ENCODE measurements at places on chromosomes 7 and 10.

GRCh38 chr7:1210321-1210978 lies 22.2 kb upstream of the UNCX start:
- no peak for DNase-seq

GRCh38 chr7:50679218-50680007 lies 103.3 kb downstream of the GRB10 start:
- DNase-seq: no peak

- no peak for DNase-seq
These were observed 326.0 kb downstream of the RPS24 start for GRCh38 chr10:78359640-78360091.

GRCh38 chr7:110205899-110206298 lies 885.0 kb upstream of the LRRN3 start:
- no peak for DNase-seq

DNA sequence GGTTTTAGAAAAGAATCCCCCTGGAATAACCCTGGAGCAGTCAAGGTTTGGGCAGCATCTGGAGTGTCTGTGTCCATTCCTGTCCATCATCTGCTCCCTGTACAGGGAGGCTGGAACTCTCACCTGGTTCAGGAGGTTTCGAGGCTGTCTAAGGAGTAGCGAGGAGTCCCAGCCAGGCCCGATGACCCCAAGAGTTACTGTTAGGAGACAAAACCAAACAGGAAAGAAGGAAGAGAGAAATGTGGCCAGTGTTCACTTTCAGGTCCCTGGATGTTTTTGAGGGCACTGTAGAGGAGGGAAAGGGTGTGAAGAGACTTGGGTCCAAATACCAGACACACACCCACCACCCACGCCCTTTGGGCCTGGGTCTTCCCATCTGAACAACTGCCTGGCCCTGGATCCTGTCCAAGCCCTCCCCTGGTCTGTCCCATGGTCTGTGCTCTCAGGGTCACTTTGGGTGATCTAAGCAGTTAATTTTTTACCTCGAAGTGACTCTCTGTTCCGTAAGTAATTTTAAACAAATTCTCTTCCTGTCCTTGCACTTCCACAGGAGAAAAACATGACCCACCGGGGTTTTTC lies 117.1 kb downstream of the ZMIZ1 start:
- DNase-seq: no peak

DNA sequence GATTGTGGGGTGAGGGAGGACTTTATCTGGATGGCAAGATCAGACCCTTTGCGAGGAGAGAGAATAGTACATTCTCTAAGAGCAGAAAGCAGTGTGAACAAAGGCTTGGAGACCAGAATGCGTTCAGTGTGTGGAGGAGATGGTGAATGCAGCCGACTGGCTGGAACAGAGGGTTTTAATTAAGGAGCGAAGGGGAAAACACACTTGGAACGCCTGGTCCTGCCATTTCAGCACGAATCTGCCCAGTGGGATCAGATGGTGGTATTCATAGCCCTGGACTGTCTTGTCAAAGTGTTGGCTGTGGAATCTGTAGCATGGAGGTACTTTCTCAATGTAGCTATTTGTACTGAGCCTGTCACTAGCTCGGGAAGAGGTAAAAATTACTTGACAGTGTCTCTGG lies 260.9 kb downstream of the SLC25A13 start:
- no peak for DNase-seq

GRCh38 chr7:142983825-142984224 lies 21.7 kb upstream of the KEL start:
- DNase-seq: no peak

- no peak for DNase-seq
These were observed 9.9 kb downstream of the BLVRA start for GRCh38 chr7:43768201-43768886.

GRCh38 chr10:2610946-2611345 lies 456.4 kb upstream of the PFKP start:
- no peak for DNase-seq

DNA sequence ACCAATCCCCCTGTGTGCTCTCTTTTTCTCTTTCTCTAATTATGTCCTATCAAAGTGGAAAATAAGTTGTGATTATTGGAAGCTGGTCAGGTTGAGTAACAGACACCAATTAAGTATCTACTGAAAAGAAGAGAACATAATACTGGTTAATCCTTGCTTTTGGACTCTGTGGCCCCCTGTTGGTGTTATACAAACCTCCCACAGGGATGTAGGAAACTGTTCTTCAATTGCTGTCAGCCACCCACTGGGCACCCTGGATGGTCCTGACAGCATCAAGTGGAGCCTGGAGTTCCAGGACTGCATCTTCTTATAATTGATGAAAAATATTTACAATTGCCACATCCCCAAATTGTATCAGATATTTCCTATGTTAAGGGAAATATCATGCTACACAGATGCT lies 939.7 kb downstream of the KCNMA1 start:
- no peak for DNase-seq

DNA sequence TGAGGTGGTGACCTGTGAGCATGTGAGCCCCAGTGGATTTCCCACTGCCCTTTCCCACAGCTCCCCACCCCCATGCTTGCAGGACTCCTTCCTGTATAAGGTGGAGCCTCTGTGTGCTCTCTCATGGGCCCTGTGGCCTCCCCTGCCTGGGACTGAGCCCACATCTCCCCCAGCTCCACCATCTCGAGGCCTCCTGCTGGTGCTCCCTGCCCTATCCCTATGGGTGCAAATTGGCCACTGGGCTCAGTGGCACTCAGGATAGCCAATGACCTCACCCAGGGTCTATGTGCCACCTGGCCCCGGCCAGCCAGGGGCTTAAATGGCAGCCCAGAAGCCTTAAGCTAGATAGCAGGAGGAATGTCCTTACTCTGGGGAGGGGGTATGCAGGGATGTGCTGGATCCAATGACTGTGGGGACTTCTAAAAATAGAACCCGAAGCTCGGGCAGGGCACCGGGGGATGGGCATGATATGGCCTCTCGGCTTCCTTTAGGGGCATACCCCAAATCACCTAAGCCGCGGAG lies 2.0 kb downstream of the LDB3 start:
- no peak for DNase-seq

GRCh38 chr7:140673774-140674155 lies 1.0 kb downstream of the ADCK2 start:
- DNase-seq: no peak

DNA sequence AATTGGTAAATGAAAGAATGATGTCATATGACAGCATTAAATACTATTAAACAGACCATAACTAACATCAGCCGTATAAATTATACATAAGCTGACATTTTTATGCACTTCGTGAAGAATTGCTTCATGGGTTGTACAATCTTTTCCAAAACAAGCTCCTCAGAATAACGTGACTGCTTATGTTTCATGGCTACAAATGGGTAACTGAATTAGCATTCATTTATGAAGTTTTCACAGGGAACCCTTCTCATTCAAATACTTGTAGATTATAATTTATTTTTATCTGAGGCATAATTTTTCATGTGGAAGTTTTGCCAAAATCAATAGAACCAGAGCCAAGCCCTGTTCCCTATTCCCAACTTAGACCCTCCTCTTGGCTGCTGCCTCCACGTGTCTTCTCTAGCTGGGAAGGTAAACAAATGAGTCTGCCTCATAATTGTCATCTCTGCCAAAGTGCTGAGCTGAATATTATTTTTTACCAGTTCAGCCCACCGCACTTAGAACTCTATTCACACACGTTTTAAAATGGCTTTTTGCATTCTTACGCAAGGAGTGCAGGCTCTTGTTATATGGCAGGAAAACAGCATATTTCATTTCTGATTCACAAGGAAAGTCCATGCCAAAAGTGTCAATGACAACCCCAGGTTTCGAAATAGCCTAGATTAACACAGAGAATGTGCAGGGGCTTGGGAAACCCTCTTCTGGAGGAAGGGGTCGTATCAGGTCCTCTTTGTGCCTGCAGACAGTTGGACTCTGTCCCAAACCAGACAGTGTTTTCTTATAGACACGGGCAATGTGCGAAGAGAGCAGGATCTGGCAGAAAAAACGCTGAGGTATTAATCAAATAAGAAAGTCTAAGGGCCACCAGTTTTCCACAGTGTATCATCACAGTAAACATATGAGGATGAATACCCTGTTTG lies 370.7 kb upstream of the MGMT start:
- DNase-seq: no peak

DNA sequence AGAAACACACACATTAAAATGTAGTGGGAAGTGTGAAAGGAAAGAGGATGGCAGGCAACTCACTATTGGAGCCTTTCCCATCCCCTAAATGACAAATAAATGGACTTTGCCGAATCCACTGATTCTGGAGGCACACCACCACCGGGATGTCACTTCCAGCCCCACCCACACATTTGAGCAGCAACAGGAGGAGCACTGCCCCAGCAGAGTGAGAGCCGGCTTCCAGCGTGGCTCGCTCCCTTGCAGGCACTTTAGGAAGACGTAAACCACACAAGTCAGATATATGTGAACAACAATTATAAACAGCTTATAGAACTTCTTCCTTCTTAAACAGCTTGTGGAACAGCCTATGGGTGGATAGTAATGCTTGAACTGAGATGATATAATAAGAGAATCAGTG lies 191.0 kb downstream of the DGKI start:
- no peak for DNase-seq

DNA sequence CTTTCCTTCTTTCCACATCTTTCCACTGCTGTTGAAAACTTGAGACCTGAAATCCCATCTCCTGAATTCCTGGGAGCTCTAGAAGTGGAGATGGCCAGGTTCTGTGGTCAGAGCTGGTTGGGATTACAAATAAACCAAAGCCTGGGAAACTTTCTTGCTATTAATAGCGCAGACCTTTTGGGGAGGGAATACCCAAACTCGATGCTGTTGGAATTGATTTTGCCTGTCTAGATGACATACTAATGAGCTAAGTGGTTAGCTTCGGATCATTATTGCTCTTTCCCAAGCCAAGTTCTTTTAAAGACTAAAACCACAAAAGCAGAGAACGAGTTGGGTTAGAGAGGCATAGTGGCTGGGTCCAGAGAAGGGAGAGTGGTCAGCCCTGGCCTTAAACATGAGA lies 76.6 kb downstream of the TCF7L2 start:
- no peak for DNase-seq

GRCh38 chr7:143902332-143902899 lies 440 bp upstream of the TCAF1 start:
- DNase-seq: no peak

DNA sequence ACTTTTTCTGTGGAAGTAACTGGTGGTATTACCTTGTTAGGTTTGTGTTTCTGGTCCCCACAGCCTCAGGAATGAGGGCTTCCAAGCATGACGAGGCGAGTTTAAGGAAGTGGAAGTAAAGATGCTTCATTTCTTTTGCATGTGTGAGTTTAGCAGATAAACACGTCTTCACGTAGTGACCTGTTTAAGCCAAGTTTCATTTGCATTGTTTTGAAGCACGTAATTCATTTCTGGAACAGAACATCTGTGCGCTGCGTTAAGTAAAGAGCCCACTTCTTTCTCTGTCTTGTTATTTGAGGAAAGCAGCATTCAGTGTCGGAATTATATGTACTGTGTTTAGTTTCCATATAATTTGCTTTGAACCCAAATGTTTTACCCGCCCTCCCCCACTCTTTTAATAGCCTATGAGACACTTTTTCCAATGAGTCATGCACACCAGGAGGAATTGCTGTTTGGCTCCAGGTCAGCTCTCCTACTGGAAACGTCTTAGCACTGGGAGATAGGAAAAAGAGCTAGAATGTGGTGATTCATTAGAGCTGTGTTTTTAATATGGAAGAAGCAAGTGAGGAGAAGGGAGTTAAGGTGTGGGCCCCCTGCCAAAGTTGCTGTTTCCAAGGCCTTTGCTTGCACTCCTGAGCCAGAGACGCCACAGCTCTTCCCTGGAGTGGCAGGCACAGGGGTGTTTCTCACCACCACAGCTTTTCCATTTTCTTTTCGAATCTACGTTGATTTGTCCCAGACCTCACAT lies 36.7 kb downstream of the BTBD16 start:
- no peak for DNase-seq

GRCh38 chr10:75234683-75235374 lies 928 bp downstream of the COMTD1 start:
- DNase-seq: no peak

DNA sequence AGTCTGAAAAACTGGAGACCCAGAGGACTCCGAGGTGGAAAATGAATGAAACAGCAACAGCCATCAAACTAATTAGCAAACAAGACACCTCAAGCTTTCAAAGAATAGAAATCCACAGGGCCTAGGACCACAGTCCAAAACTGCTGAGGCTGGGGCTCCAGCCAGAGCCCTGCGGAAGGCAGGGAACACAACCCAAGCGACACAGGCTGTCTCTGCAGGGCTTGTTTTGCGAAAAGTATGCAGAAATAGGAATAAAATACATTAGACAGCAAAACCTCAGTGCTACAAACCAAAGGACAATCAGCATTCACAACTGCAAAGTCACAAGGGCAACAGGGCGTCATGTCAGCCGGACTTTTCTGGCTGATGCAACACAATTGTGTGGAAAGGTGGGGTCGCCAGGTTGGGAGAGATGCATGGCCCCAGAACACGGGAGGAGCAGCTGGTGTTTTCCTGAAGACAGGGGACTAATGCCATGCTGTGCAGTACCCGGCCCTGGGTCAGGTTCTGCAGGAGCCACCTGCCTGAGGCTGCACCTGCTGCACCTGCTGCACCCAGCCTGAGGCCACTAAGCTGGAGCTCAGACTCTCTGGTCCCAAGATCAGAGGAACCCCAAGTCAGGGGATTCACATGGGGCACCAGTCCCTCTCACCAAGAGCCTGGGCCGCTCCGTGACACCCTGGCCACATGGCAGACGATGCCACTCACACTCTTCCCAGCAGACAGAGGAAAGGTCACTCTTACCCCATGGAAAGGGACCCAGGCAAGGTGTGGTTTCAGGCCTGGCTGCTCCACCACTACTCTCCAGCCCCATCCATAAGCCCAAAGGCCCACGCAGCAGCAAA lies 74.2 kb downstream of the MAD1L1 start:
- no peak for DNase-seq

GRCh38 chr10:100340948-100341847 lies 5.8 kb upstream of the SCD start:
- no peak for DNase-seq

GRCh38 chr10:28113202-28113601 lies 114.3 kb upstream of the ODAD2 start:
- no peak for DNase-seq
